Stimulated activated CD8-positive, alpha-beta memory T cell treated with anti-CD3 and anti-CD28 coated beads, Interleukin-4, amount 100 ng/mL, for 1 hour (primary cell): ENCODE measurements at places on chromosomes 6 and 20.

- DNase-seq = no peak
Measured at GRCh38 chr6:30842754-30843610, 41.3 kb upstream of the DDR1 start.

GRCh38 chr6:150915880-150916265 is 50.4 kb downstream of the MTHFD1L start:
- DNase-seq = no peak

DNA sequence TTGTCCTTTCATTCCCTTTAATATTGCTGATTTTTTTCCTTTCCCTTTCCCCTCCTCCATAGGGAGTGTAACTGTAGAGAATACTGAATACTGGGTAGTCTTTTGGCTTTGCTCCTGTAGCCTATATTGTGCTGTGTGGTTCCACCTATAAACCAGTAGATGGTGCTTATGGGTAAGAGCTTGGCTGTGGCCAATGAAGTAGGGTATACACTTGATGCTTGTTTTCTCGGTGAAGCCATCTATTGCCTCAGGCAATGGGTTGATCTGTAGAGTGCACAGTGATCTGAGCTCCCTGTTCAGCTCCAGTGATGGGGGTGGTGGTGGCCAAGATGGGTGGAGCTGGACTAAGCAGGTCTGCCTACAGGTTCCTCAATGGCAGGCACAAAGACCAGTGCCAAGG is 203.3 kb upstream of the IMPG1 start:
- no peak for DNase-seq

DNA sequence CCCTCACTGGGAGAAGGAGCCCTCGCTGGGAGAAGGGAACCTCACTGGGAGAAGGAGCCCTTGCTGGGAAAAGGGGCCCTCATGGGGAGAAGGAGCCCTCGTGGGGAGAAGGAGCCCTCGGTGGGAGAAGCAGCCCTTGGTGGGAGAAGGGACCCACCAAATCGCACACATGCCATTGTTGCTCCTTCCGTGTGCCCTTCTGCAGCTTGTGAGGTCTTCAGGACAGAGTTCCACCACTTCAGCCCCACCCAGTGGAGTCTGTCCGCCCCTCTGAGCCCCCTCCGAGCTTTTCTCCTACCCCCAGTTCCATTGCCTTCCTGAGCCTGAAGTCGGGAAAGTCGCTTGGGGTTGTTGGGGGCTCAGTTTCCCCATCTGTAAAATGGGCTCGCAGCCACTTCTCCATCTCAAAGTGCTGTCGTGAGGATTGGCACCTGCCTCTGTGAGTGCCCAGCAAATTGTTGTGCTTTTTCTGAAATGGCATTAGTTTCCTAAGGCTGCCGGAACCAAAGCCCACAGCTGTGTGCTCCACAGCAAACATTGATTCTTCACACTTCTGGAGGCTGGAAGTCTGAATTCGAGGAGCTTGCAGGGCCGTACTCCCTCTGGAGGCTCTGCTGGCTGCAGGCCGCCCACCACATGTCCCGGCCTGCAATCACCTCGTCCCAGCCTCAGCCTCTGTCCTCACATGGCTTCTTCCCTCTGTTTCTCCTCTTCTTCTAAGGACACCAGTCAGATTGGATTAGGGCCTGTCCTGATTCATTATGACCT is 124.7 kb upstream of the PMEPA1 start:
- DNase-seq = no peak

DNA sequence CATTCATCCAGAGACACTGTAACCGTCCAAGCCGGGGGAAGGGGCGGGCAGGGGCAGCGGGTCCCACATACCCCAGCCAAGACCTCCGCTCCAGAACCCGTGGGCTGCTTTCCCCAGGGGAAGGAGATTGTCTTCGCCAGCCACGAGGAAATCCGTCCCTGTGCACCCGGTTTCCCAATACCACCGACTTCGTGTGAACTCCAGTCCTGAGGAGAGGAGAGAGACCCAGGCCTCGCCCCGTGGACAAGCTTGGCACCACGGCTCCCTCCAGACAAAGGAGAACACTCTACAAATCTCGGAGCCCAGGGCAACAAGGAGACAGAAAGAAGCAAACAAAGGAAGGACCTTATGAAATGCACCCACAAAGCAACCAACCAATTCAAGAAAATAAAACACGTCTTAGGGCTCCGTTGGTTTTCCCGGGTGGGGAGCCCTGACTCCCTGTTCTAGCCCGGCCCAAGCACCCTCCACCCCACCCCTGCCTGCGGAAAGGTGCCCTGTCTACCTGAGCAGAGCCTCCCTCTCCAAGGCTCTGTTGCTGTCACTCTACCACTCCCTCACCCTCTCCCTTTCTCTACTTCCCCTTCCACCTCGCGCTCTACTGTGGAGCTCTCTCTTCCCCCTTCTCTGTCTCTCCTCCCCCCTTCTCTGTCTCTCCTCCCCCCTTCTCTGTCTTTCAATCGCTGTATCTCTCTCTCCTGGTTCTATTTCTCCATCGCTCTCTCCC is 1382.8 kb upstream of the DEFB115 start:
- DNase-seq = no peak

DNA sequence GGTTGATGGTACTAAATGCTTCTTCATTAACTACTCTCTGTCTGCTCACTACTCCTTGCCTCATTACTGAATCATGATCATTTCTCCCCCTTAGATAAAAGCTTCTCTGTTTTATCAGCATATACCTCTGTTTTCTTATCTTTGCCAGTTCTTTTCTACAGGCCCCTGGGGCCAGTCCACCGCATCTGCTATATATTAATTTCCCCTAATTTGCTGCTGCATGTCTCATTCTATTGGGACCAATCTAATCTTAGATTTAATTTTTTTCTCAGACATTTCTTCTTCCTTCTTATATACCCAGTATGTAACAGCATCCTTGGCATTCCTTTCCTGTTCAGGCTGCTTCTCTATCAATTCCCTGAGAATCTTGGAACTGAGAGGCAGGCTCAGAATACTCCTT is 51.2 kb downstream of the GRIK2 start:
- DNase-seq = no peak

- DNase-seq = no peak
Measured at GRCh38 chr20:47788741-47789080, 3.4 kb upstream of the SULF2 start.

GRCh38 chr20:271069-271468 is 13.5 kb downstream of the DEFB132 start:
- no peak for DNase-seq

- no peak for DNase-seq
Measured at GRCh38 chr6:42163981-42164380, 9.2 kb upstream of the GUCA1A start.

DNA sequence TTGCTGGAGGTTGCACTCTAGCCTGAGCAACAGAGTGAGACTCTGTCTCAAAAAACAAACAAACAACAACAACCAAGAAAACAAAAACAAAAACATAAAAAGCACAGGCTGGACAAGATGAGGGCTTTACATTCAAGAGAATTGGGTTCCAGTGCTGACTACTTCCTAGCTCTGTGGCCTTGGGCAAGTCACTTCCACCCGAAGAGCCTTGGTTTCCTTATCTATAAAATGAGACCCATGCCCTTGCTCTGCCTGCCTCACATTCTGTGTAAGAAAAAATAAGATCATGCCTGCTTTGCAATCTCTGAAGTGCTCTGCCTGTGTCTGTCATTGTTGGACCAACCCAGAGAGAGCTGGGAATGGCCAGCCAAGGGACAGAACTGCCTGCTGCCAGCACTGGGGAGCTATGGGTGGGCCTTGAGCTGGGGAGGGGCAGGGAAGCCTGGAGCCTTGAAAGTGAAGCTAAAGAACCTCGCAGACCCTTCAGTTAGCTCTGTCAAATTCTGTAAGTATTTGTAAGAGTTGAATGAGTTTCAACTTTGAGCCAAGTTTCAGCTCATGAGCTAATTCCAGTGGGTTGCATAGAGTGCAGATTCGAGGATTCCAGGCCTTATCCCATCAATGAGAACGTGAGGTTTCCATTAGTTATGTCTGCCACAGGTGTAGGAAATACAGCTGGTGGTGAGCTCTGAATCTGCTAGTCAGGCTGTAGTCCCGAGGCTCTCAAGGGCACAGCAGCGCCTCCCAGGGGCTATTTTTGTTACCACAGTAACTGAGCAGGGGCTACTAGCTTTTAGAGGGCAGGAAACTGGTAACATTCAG is 93.2 kb downstream of the DLGAP4 start:
- DNase-seq = no peak

DNA sequence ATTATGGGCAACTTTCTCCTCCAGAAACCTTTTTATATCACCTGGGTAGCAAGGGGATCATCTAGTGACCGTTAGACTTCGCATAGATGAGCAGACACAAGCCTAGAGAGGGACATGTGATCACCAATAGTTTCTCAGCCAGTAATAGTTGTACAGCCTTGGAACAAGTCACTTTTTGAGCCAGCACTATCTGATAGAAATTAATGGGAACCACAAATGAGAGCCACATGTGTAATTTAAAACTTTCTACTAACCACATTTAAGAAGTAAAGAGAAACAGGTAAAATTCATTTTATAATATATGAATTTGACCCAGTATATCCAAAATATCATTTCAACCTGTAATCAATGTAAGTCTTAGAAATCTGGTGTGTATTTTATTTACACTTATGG is 592 bp upstream of the CTNNBL1 start:
- no peak for DNase-seq

DNA sequence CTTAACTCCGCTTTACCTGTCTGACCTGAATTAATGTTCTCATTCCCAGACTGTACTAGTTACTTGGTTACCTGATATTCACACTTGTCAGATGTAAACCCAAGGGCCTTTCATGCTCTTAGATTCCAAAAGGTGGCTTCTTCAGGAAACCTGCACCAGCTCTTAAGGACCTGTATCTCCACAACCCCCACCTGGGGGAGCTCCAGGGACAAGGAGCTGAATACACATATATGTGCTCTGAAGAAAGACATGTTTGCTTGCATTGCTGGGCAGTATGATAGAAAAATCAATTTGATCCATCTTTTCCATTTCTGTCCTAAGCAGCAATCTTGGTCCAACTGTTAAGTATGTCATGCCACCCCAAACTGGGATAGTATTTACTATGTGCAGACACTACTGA is 64.8 kb upstream of the POU3F2 start:
- DNase-seq = no peak

DNA sequence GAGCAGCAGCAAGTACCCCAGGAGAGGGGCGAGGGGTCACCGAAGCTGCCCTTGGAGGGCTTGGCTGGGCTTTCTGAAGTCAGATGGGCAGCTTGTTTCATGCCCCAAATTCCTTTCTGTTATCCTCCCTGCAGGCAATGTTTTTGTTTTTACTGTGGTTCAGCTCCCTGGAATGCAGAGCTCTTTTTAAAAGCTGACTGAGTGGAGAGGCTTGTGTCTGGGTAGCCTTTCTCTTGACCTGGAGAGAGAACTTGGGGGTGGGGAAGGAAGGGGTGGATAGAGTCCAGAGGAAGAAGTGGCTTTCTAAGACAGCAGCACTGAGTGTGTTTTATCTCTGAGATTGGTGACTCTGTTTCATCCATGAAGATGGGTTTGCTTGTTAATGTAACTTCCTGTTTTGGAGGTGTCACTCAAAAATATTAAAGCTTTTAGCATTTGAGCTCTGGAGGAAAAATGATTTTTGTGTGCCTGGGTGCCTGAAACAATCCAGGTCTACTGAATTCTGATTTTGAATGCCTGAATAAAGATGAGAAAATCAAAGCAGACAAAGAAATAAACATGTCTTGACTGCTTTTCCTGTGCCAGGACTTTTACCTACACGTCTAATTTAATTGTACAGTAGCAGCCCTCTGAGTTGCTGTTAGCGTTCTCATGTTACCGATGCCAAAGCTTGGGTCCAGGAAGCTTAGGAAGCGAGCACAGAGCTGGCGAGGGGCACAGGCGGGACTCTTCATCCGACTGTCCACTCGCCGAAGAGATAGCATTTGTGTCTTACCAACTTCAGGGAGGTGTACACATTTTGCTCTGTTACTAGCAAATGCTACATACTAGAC is 78.2 kb upstream of the EEF1E1 start:
- no peak for DNase-seq

GRCh38 chr20:21739682-21740081 is 34.2 kb downstream of the PAX1 start:
- DNase-seq = no peak

DNA sequence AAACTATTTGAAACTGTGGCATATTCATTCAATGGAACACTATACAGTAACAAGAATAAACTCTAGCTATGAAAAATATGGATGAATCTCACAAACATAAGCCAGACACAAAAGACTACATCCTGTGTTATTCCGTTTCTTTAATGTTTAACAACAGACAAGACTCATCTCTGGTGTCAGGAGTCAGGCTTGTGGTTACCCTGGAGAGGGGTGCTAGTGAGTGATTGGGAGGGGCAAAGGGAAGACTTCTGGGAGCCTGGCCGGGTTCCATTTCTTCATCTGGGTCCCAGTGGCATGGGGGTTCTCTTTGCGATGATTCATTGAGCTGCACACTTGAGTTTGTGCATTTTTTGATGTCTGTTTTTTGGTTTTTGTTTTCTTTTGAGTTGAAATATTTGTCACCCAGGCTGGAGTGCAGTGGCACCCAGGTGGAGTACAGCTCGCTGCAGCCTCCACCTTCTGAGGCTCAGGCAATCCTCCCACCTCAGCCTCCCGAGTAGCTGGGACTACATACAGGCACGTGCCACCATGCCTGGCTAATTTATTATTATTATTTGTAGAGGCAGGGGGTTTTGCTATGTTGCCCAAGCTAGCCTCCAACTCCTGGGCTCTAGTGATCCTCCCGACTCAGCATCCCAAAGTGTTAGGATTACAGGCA is 21.2 kb upstream of the TTPAL start:
- no peak for DNase-seq

- no peak for DNase-seq
Measured at GRCh38 chr6:135030532-135031178, 24.0 kb downstream of the HBS1L start.

GRCh38 chr6:35016502-35017321 is 124.4 kb downstream of the TCP11 start:
- no peak for DNase-seq

DNA sequence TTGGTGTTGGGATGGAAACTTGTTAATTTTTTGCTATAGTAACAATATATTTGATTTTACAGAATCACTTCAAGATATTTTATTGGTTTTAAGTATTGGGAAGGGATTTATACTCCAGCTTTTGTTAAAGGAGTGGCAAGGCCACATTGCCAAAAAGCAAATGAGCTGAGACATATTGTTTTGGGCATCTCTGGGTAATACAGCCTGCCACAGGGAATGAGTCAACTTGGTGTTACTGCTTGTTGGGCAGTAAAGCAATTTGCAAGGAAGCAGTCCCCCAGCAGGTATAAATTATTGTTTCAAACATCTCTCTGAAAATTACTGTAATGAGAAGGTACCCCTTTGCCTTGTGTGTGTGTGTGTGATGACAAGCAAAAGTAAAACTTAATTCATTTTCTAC is 868.3 kb upstream of the FLRT3 start:
- DNase-seq = no peak
